Hippocampal formation (tissue), 2 donors: ENCODE measurements at places on chromosomes 11 and 22.

- DNase-seq = no peak
These were observed 31.6 kb upstream of the PRDM10 start for GRCh38 chr11:130034236-130034635.

GRCh38 chr22:47067321-47067890 is 305.0 kb downstream of the TBC1D22A start:
- no peak for DNase-seq

DNA sequence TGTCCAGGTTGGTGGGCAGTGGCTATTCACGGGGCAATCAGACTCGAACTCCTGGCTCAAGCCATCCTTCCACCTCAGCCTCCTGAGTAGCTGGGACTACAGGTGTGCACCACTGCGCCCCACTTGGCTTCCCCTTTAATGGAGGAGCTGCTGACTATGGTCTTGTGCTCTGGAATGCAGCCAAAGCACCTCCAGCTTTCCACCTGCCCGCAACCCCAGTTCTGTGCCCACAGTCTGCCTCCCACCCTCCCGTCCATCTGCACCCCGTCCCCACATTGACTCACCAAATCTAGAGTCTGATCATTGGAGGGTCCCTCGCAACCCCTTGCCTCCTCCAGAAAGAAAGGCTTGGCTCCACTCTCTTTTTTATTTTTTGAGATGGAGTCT is 41.0 kb downstream of the KCNJ4 start:
- DNase-seq = no peak

- DNase-seq = no peak
These were observed 3.1 kb downstream of the FDX1 start for GRCh38 chr11:110432713-110433392.

- DNase-seq = no peak
These were observed 42.4 kb downstream of the ADAMTS8 start for GRCh38 chr11:130386056-130386455.

DNA sequence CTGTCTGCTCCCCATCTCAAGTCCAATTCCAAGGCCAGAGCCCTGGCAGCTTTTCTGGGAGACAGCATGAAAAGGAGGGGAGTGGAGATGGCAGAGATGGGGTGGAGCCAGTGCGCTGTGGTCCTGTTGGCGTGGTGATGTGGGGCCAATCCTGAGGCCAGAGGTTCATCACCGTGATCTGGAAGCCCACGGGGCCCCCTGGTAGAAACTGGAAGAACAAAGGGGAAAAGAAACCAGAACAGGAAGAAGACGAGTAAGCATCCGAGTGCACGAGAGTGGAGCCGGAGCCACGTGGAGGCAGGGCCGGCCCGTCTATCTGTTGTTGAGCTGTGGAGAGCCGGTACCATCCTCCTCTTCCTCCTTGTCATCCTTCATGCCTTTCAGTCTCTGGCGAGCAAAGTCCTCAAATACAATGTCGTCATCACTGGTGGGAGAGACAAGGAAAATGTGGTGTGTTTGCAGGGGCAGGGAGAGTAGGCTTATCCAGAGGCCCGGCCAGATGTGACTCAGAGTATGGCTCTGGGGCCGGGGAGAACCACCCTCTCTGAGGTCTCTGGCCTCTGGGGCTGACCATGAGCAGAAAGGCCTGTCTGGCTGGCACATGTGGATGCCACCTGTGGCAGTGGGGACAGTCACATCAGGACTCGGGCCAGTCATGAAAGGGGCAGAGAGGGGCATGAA is 25.4 kb downstream of the TPBGL start:
- no peak for DNase-seq

DNA sequence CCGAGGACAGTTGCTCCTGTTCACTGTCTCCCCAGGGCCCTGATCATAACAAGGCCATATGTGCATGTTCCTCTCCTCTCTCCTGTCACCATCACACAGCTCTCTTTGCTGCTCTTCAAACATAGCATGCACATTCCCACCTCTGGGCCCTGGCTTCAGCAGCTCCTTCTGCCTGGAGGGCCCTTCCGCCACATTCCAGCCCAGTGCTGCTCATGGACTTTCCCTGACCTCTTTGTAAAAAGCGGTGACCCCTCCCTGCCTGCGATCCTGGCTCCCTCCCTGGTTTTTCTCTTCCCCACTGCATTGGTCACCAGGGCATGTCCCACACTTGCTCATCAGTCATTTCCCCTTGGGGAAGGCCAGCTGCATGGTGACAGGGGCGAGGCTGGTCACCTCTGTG is 98.2 kb downstream of the MYO18B start:
- no peak for DNase-seq

- no peak for DNase-seq
These were observed 129.0 kb downstream of the CRYBB2 start for GRCh38 chr22:25348391-25348790.

- no peak for DNase-seq
These were observed 1270.6 kb downstream of the LRRC4C start for GRCh38 chr11:40188848-40189247.
